Activated T-cell treated with anti-CD3 and anti-CD28 coated beads, Interleukin-2, amount 50 U/mL, for 72 hours (primary cell): ENCODE measurements at places on chromosomes 2 and 18.

GRCh38 chr2:182666674-182667314, 49.3 kb upstream of the DNAJC10 start:
- H3K4me3 ChIP-seq: no peak overlapping the region
- H3K27ac ChIP-seq: no peak overlapping the region
- peaks cover 5% of the 10 kb centered on the region for H3K27me3 ChIP-seq
- no peaks in the 10 kb centered on the region for H3K36me3 ChIP-seq

DNA sequence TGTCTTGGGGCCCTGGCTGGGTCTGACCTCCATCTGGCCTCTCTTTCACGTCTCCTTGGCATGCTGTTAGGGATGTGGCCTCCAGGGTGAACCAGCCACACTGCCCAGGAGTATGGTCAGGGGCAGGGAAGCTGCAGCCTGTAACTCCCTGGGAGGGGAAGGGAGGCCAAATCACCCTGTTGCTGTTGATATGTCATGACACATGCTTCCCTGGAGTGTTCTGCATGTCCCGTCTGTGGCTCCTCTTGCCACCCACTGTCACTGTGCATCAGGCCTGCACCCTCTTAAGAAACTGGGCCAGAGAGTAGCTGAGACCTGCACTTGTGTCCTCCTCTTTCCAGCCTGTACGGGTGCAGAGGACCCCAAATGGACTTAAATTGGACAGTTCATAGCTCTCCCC, 221.3 kb downstream of the FHOD3 start:
- no peaks in the 10 kb centered on the region for H3K36me3 ChIP-seq
- H3K27me3 ChIP-seq: peaks cover 25% of the 10 kb centered on the region
- H3K27ac ChIP-seq: no peak overlapping the region
- no peaks in the 10 kb centered on the region for H3K4me1 ChIP-seq

GRCh38 chr18:41713969-41714825, 240.8 kb upstream of the PIK3C3 start:
- H3K4me3 ChIP-seq: no peak overlapping the region
- H3K4me1 ChIP-seq: no peaks in the 10 kb centered on the region
- H3K36me3 ChIP-seq: no peaks in the 10 kb centered on the region
- DNase-seq: no peak
- peaks cover 6% of the 10 kb centered on the region for H3K27me3 ChIP-seq
- H3K27ac ChIP-seq: no peak overlapping the region

GRCh38 chr2:130355172-130355577, 681 bp upstream of the PTPN18 start:
- no peak overlapping the region for H3K27ac ChIP-seq
- no peak for DNase-seq
- H3K4me1 ChIP-seq: peaks cover 11% of the 10 kb centered on the region
- no peaks in the 10 kb centered on the region for H3K27me3 ChIP-seq
- H3K4me3 ChIP-seq: peak overlapping the region; percentile 80

GRCh38 chr2:191899410-191899809, 52.5 kb upstream of the CAVIN2 start:
- no peak overlapping the region for H3K27ac ChIP-seq
- no peak overlapping the region for H3K4me3 ChIP-seq
- H3K36me3 ChIP-seq: no peaks in the 10 kb centered on the region
- DNase-seq: no peak
